ENCODE measurements at places on chromosomes 12 and 14.

DNA sequence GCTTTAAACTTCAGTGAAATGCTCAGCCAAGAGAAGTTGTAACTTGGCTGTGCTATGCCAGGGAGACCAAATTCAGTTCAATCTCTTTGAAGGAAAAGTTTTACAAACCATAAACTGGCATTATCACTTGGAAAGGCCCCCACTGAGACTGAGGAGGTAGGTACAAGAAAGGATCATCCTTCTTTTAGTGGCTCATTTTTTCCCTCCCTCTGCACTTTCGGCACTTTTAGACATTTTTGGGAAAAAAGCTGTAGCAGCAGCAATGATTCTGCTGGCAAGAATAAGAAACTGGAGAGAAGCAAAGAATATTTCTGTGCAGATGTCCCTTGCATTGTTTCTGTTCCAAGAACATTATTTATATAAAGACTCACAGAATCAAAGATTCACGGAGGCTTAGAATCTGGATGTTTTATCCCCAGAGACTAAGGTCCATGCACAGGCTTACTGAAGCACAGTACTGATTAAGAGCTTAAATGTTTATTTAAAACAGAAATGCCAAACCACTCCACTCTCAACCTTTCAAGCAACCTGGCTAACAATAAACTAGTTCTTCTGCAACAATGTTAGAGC, 12.3 kb downstream of the ZC2HC1C start:
- no peak for DNase-seq

GRCh38 chr12:119415714-119416113, 81.2 kb downstream of the CCDC60 start:
- DNase-seq, result no peak

DNA sequence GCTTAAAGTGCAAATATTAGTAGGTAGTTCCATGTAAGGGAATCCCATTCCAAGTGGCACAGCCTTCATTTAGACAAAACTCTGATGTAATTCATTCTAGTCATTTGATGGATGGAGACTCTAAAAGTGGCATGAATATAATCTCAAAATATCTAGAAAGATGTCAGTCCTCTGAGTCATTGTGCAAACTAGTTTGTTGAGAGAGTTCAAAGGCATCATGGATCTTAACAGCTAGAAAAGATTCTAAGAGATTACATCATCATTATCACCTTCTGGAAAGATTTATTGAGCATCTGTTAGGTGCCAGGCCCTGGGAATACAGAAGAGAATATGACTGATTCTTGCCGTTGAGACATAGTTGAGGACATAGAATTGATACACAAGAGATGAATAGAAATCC, 30.7 kb downstream of the CRADD start:
- DNase-seq, result no peak

DNA sequence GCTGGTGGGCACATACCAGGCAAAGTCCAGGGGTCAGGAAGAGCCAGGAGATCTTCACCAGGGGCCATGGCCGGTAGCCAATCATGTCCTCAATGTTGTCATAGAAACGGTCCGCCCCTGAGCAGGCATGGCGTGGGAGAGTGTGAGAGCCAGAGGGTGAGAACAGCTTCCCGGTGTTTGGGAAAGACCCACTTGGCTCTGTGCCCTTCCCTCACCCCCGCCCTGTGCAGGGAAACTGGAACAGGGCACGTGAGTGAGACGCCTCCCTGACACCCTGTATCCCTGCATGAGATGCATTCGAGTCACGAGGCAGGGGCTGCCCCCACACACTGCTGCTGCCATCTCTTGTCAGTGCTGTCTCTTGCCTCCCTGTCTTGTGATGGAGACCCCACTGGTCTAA, 20.7 kb downstream of the SLC6A12 start:
- peak; percentile 55 for DNase-seq

DNA sequence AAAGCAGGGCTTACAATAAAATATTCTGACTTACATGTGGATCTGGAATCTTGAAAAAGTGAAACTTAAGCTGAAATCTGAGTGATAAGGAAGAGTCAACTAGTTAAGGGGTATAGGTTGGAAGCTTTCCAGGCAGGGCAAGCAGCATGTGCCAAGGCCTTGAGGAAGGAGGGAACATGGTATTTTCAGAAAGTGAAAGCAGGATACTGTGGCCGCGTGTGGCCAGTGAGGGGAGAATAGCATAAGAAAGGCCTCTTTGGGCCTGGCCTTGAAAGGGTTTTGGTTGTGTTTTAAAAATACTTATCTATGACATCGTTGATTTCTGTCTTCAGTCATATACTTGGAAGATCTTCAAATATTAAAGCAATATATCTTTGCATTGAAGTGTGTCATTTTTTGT, 213.4 kb downstream of the AKAP6 start:
- DNase-seq, result no peak

DNA sequence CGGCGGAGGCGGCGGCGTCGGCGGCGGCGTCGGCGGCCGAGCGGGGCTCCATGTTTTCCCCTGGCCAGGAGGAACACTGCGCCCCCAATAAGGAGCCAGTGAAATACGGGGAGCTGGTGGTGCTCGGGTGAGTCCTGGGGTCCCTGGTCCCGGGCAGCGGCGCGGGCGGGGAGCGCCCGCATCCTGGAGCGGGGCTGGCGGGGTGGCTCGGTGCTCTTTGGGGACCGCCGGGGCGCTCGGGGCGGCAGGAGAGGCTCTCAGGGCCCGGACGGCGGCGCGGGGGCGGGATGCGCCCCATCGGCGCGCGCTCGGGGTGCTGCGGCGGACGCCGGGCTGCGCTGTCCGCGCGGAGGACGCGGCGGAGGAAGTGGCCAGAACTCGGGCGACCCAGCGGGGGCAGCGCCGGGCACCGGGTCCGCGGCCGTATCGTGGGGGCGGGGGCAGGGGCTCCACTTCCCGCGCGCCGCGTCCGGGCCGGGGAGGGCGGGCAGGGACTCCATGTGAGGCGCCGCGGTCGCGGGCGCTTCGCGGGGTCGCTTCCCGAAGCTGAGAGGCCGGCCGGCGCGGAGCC, 485 bp downstream of the PELI2 start:
- no peak for DNase-seq

DNA sequence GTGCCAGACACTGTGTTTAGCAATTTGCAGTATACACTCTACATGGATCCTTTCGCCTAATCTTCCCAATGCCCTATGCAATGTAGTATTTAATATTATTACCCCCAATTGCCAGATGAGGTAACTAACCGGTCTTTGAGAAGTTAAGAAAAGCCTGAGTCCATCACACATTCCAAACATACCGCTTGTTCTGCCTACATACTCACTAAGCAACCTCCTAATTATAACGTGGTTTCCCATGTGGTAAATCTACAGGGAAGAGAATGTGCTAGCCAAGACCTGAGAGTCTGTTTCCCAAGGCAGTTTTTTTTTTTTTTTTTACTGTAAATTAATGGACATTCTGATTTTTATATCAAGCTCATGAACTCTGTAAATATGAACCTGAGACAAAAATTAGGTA, 37.2 kb downstream of the ATP2B1 start:
- no peak for DNase-seq

- DNase-seq, result no peak
Measured at GRCh38 chr12:4769073-4769472, 48.9 kb downstream of the GALNT8 start.

DNA sequence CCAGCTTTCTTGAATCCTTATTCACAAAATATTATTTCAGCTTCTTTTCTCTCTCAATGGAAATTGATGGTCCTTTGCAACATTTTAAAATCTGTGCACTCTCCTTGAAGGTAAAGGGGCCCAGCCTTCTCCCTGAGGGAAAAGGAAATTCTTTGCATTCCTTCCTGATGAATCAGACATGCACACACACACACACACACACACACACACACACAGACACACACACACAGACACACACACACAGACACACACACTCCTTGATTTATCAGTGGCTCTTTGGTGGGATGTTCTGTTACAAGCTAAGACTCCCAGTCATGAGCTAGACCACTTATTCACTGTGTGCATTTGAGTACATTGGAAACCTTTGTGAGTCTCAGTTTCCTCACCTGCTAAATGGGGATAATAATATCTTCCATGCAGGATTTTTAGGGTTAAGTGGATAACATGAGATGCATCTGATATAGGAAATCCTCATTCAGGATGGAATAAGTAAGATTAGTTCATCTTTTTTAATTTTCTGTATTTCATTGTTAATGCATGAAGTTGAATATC, 45.1 kb upstream of the HMGA2 start:
- DNase-seq, result no peak

- no peak for DNase-seq
Measured at GRCh38 chr12:108425238-108425795, 86.2 kb upstream of the CMKLR1 start.

Data from DMS79 treated with DMSO at 0.1 percent for 48 hours (cell line).